ENCODE measurements at places on chromosomes 3 and 15. TPM values are rescaled to one million over a fixed set of nuclear protein-coding genes. Genes with fewer than 3 reads are reported as not detected.

GP9 gene
- total RNA-seq = 0.14 TPM

HCLS1 gene
- 128 TPM for total RNA-seq

CPA3 gene
- total RNA-seq = 6.3 TPM

ZNF662 gene
- total RNA-seq = 2.8 TPM

UPK1B gene
- total RNA-seq = 0.52 TPM

FBXW12 gene
- 0.05 TPM for total RNA-seq

ABI3BP gene
- 0.80 TPM for total RNA-seq

NR1I2 gene
- total RNA-seq = 0.14 TPM

CSK gene
- total RNA-seq = 39.2 TPM

C15orf39 gene
- total RNA-seq = 6.1 TPM

RTP1 gene
- 0.05 TPM for total RNA-seq

GJD2 gene
- 0.14 TPM for total RNA-seq

PODXL2 gene
- total RNA-seq = 4.3 TPM

SLC28A1 gene
- 0.05 TPM for total RNA-seq

POC1A gene
- total RNA-seq = 12.3 TPM

GOLGA8H gene
- 0.33 TPM for total RNA-seq

GRCh38 chr3:49867400-49867799 lies 2.3 kb downstream of the CAMKV start:
- peaks cover 10% of the 10 kb centered on the region for H3K4me1 ChIP-seq
- no peak overlapping the region for H3K4me3 ChIP-seq
- DNase-seq = no peak
- no peak overlapping the region for H3K27ac ChIP-seq

DNA sequence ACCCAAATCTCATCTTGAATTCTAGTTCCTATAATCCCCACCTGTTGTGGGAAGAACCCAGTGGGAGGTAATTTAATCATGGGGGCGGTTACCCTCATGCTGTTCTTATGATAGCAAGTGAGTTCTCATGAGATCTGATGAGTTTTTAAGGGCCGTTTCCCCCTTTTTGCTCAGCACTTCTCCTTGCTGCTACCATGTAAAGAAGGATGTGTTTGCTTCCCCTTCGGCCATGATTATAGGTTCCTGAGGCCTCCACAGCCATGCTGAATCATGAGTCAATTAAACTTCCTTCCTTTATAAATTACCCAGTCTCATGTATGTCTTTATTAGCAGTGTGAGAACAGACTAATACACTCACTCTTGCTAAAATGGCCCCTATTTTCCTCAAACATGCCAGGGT lies 374.7 kb downstream of the TUSC7 start:
- no peaks in the 10 kb centered on the region for H3K27me3 ChIP-seq
- no peak overlapping the region for H3K27ac ChIP-seq
- no peaks in the 10 kb centered on the region for H3K4me1 ChIP-seq
- no peak overlapping the region for H3K4me3 ChIP-seq
- H3K36me3 ChIP-seq = no peaks in the 10 kb centered on the region
- DNase-seq = no peak

DNA sequence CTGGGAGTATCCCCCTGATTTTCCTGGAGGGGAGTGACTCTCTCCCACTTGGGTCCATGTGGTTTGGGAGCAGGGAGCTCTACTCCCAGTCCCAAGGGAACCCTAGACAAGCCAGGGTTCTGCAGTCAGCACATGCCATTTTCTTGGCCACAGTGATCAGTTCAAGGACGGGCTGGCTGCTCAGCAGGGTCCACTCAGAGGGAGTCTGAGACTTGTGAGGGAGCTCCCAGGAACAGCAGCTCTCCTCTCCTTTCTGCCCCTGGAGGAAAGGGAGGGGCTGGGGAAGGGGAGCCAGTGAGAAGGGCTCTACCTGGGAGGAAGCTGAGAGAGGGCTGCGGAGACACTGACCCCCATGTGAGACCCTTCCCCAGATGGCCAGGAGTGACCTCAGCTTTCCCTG lies 29.1 kb upstream of the LMCD1 start:
- no peaks in the 10 kb centered on the region for H3K4me1 ChIP-seq
- no peak overlapping the region for H3K27ac ChIP-seq
- H3K4me3 ChIP-seq = no peak overlapping the region
- no peaks in the 10 kb centered on the region for H3K36me3 ChIP-seq

DNA sequence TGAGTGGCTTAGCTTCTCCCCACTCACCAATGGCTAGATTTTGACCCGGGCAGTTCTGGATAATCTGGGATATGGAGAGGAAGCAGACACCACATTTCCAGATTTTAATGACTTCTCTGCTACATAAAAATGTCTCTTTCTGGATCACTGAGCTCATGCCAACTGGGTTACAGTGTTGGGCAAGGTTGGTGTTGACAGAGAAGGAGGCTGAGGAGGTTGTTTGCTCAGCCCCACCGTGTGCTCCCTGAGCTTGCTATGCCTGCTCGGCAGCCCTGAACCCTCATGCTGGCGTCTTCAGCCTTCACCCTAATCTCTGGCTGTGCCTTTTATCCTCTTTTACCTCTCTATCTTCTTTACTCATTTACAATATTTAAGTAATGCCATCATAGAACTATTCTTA lies 53.0 kb upstream of the KPNA4 start:
- no peak for DNase-seq
- no peaks in the 10 kb centered on the region for H3K4me1 ChIP-seq
- no peaks in the 10 kb centered on the region for H3K36me3 ChIP-seq
- no peak overlapping the region for H3K27ac ChIP-seq
- H3K27me3 ChIP-seq = peaks cover 3% of the 10 kb centered on the region

GRCh38 chr3:43372809-43373559 lies 86.6 kb downstream of the SNRK start:
- H3K4me1 ChIP-seq = peaks cover 14% of the 10 kb centered on the region
- H3K36me3 ChIP-seq = no peaks in the 10 kb centered on the region
- no peak for DNase-seq
- H3K27ac ChIP-seq = no peak overlapping the region
- H3K27me3 ChIP-seq = no peaks in the 10 kb centered on the region
- no peak overlapping the region for H3K4me3 ChIP-seq

DNA sequence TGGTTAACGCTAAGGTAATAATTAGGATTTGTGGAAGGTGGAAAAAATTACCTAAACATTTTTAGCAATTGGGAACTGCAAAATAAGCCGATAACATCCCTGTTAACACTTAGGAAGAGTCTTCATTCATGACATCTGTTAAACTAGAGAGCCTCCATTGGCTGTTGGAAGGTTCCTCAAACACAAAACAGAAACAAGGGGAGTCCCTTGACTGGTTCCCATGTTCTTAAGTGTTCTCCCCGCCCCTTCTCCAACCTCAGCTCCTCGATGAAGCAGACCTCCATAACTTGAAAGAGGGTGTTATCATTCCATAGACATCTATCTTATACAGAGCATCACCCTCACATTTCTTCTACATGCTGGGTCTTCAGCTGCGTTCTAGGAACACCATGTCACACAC lies 2.5 kb downstream of the SLC22A13 start:
- no peak for DNase-seq
- peak overlapping the region; percentile 59 for H3K27ac ChIP-seq
- H3K27me3 ChIP-seq = no peaks in the 10 kb centered on the region
- peaks cover 56% of the 10 kb centered on the region for H3K4me1 ChIP-seq

DNA sequence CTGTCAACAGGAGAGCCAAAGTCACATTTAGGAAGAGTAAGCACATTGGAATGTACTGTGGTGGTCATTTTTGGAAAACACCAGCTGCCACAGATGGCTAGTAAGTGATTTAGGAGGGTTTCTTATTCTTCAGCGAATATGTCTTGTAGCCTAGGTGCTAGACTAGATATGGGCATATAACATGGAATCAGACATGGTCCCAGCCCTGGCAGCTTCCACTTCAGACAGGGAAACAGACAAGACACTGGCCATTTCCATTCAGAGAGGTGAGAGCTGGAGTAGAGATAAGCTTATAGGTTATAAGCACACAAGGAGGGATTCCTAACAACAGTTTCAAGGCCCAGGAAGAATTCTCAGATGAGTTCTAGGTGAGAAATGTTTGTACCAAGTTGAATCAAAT lies 28.2 kb upstream of the BFSP2 start:
- H3K4me1 ChIP-seq = no peaks in the 10 kb centered on the region
- H3K27ac ChIP-seq = no peak overlapping the region
- no peaks in the 10 kb centered on the region for H3K36me3 ChIP-seq
- no peak for DNase-seq

DNA sequence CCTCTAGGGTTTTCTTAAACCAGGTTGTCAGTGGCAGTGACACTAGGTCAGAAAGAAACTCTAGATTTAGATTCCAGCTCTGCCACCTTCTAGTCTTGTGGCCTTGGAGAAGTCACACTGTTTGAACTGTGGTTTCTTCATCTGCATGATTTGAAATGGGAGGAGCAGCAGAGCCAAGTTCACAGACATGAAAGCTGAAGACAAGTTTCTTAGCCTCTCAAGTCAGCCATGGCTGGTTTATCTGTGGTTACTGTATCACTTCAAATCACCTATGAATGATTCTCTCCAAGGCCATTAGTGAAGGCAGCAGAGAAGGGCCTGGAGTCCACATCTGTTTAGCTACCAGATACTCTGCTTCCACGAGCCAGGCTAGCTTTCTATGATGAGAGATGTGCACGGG lies 15.6 kb downstream of the CLEC3B start:
- no peaks in the 10 kb centered on the region for H3K27me3 ChIP-seq
- H3K4me3 ChIP-seq = no peak overlapping the region

DNA sequence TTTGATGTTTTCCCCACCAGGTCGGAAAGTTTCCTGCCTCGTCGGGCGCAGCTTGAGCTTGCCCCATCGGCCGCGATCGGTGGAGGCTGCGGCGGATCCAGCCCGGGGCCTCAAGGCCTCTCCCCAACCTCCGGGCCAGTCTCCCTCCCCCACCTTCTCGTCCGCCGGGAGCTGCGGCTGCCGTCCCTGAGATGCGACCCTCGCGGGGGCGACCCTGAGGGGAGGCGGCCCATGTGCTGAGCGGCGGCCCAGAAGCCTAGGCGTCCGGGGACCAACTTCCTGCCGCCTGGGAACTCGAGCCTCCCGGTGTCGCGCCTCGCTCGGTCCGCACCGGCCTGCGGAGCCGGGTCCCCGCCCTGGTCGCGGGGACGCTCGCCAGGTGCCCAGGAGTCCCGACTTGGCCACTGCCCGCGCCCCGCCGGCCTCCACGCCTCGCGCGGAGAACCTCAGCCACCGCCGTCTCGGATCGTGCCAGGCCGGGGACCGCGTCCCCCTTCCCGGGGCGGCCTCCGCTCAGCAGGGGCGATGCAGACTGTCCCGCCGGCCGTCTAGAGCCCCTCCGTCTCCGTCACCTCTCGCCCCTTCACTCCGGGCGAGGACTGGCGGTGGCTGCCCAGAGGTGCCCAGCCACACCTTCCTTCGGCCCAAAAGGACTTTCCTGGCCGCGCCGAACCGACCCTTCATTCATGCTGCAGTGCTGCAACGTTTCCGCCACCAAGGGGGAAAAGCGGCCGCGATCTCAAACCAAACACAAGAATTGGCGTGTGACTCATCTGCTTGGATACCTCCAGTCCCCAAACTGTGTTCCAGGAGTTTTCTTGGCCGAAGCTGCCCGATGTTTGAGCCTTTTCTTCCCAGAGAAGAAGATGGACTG lies 656 bp downstream of the SLMAP start:
- peaks cover 4% of the 10 kb centered on the region for H3K36me3 ChIP-seq
- H3K4me3 ChIP-seq = peak overlapping the region; percentile 69
- peaks cover 10% of the 10 kb centered on the region for H3K4me1 ChIP-seq
- no peaks in the 10 kb centered on the region for H3K27me3 ChIP-seq

DNA sequence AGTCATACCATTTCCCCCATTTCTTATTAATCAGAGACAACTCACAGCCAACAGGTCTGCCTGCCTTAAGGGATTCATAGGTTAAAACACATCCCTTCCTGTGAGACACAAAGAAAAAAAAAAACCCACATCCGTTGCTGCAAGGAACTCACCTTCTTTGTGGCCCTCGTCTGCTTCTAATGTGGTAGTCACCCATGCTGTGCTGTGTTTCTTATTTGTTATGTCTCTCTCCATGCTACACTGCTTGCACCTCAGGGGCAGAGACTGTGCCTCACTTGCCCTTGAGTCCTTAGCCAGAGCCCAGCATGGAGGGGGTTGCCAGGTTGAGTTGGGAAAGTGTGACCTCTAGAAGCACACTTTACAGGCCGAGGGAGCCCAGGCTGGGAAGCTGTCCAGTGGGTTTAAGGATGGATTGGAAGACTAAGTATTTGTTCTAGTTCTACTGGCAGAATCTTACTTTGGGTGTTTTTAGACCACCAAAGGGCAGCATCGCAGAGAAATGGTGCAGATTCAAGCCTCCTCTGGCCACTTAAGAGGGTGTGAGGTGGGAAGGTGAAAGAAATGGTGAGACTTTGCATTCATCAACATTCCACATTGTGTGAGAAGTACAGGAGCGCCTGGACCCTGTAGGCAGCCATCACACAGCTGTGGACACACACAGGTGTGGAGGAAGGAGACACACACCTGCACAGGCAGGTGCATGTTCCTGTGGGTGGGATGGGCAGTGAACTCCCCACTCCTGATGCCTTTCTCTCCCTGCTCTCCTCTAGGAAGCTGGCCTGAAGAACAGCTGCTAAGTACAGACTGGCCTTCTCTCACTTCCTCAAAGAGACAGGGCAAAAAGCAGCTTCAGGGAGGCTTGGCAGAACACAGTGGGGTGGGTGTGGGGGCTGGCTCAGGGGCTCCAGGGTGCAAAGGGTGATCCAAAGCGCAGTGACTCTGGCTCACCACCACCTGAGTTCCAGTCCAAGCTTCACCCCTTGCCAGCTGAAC lies 48.8 kb downstream of the GLB1 start:
- H3K27me3 ChIP-seq = no peaks in the 10 kb centered on the region
- peaks cover 21% of the 10 kb centered on the region for H3K4me1 ChIP-seq
- no peak for DNase-seq
- peak overlapping the region; percentile 46 for H3K27ac ChIP-seq
- H3K4me3 ChIP-seq = no peak overlapping the region

DNA sequence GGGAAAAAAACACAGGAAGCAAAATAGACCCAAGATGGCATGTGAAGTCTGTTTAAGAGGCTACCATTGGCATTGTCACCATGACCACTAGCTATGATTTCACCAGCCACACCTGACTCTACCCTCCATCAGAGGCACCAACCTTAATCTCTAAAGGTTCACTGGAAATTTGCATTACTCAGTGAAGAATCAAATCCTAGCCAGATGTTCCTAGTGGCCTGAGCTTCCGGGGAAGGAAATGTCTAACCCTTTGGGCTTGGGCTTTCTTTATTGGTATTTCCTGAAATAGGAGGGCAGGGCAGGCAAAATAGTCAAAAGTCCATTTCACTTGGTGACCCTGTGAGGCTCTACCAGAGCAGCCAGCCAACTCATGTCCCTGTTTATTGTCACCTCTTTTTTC lies 110.9 kb upstream of the PHLDB2 start:
- H3K4me3 ChIP-seq = no peak overlapping the region
- H3K27ac ChIP-seq = no peak overlapping the region
- H3K27me3 ChIP-seq = no peaks in the 10 kb centered on the region
- no peak for DNase-seq

- no peaks in the 10 kb centered on the region for H3K27me3 ChIP-seq
- no peak overlapping the region for H3K27ac ChIP-seq
- no peaks in the 10 kb centered on the region for H3K36me3 ChIP-seq
- DNase-seq = no peak
- H3K4me1 ChIP-seq = no peaks in the 10 kb centered on the region
Measured at GRCh38 chr3:64047787-64048186, 24.5 kb upstream of the PSMD6 start.

GRCh38 chr3:169029674-169030285 lies 633.7 kb downstream of the MECOM start:
- no peak for DNase-seq
- no peak overlapping the region for H3K4me3 ChIP-seq
- no peaks in the 10 kb centered on the region for H3K36me3 ChIP-seq
- no peak overlapping the region for H3K27ac ChIP-seq

Data from thymus (tissue), 14 donors.